ENCODE measurements at places on chromosomes 7 and 10.
A peak's percentile ranks its signal among the peaks of the same experiment; 100 is the strongest.

- DNase-seq = no peak
Observed at GRCh38 chr10:106395041-106395749, 769.3 kb downstream of the SORCS1 start.

GRCh38 chr7:31687024-31687748 lies at the start of gene PPP1R17:
Gene PPP1R17 (plus strand): TSS chr7:31687215. CDS start chr7:31692442, 5,227 bp downstream.
- peak; percentile 60 for DNase-seq

GRCh38 chr10:76302961-76303630 lies 871.7 kb downstream of the LRMDA start:
- peak; percentile 30 for DNase-seq

DNA sequence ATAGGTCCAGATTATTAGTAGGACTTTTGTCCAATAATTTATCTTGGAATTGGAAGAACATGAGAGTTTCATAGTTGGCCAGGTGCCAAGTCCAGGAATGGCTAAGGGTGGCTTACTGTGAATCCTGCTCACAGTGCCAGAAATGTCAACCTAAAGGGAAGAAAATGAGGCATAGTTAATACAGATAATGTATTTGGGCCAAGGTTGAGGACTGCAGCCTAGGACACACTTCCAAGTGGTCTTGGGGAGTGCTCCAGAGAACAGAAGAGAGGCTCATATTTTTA lies 78.2 kb downstream of the MAPK8 start:
- DNase-seq = no peak

DNA sequence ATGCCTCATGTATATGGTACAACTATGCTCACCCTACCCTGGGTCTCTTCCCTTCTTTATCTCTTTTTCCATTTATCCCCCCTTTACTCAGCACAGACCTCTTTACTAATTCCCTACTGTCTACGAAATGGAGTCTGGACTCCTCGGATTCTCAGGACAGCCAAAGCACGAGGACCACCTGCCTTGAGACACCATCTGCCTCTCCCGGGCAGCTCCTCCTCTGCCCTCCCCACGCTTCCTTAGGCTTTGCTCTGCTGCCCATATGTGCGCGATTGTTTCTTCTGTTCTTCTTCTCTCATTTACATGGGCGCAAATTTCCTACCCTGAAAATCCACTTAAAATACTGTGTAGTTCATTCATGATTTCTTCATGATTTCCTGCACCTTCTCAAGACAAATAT lies 62.7 kb upstream of the STK17A start:
- no peak for DNase-seq

DNA sequence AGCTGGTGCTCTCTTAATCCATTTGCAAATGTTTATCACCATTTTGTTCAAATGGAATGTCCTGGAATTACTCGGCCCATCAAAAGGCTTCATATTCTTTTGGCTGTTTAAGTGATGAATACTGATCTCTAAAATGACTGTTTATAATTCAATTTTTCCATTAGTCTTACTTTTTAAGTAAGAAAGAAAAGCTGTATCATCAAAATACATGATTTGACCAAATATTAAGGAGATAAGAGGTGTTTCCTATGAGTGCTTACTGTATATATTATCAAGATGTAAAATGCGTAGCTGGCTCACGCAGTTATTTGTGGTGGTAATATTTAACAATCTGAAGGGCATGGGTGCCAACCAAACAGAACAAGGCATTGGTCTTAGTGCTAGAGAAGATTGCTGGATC lies 51.2 kb downstream of the OTUD1 start:
- no peak for DNase-seq

GRCh38 chr7:52498366-52498765 lies 537.1 kb upstream of the POM121L12 start:
- DNase-seq = no peak

DNA sequence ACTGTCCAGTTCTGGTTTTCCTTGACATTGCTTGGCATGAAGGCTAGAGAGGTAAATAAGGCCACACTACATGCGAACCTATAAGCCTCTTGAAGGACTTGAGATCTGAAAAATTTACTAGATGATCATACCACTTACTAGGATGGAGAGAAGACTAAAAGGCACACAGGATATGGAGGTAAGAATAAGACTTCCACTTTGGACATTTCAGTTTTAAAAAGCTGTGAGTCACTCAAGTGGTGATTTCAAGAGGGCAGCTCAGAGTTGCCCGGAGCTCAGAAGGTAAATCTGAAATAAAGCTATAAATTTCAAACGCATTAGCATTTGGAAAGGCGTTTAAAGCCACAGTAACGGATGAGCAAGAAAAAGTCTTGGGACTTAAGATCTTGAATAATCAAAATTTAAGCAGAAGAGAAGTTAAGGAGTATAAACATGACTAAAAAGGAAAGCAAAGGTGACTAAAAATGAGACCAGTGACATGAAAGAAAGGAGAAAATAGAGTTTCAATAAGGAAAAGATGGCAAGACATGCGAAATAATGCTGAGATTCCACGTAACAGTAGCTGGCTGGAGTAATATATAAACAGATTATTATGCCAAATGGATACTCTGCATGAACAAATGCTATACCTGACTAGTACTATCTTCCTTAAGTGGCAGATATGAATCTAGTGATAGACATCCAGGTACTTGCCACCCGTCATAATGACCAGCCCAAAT lies 68.3 kb downstream of the SNX13 start:
- no peak for DNase-seq

- no peak for DNase-seq
Observed at GRCh38 chr10:100184426-100184825, 1.4 kb downstream of the ERLIN1 start.

DNA sequence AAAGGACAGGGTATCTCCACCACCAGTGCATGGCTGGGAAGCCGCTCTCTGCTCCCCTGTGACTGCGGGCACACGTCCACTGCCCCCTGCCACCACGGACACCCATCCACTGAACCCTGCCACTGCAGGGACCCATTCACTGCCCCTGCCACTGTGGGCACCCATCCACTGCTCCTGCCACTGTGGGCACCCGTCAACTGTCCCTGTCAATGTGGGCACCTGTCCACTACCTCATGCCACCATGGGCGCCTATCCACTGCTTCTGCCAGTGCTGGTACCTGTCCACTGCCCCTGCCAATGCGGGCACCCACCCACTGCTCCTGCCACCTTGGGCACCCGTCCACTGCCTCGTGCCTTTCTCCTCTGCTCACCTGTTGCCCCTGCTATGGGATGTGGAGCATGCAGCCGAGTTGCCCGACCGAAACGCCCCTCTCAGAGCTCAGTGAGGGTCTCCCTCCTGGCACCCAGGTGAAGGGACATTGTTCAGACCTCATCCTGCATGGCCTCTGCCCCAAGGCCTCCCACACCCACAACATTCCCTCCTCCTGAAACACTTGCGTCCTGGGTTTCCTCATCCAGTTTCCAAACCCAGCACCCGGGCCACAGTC lies 207.4 kb downstream of the ADARB2 start:
- no peak for DNase-seq

GRCh38 chr7:105644937-105645336 lies 63.6 kb upstream of the EFCAB10 start:
- DNase-seq = no peak

GRCh38 chr7:73703757-73704639 lies 15.5 kb downstream of the STX1A start:
- peak; percentile 70 for DNase-seq

- DNase-seq = no peak
Observed at GRCh38 chr7:26388256-26388655, 96.6 kb downstream of the SNX10 start.

DNA sequence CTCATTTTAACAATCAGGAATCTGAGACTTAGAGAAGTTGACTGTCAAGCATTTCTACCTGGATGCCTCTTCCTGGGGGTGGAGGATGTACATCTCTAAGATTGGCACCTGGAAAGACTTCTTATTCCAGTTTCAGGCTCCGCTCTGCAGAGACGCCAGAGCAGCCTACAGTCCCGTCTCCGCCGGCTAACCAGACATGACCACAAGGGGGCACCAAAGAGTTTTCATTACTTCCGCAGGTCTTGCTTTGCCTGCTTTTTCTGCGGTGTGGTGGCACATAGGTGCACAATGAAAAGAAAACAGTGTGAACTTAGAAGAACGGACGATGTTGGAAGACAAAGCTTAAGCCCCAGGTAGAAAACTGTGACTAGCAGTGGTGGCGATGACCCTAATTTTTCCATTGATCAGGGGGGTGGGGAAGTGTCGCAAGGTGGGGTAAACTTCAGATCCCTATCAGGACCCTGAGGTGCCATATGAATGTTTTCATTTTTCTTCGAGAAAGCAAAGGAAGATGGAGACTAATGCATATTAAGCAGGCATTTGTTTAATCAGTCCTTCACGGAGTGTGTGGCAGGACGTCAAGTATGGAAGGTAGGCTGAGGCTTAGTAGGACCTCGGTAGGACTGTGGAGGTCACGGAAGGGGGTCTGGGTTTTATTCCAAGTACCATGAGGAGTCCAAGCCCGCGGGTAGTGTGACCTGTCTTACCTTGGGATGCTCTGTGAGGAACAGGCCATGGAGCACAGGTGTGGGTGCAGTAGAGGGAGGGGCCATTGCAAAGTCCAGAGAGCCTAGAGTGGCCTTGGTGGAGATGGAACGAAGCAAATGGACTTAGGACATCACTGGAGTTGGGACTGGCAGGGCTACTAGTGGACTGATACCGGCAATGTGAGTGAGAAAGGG lies 60.1 kb upstream of the SORCS3 start:
- DNase-seq = peak; percentile 64

DNA sequence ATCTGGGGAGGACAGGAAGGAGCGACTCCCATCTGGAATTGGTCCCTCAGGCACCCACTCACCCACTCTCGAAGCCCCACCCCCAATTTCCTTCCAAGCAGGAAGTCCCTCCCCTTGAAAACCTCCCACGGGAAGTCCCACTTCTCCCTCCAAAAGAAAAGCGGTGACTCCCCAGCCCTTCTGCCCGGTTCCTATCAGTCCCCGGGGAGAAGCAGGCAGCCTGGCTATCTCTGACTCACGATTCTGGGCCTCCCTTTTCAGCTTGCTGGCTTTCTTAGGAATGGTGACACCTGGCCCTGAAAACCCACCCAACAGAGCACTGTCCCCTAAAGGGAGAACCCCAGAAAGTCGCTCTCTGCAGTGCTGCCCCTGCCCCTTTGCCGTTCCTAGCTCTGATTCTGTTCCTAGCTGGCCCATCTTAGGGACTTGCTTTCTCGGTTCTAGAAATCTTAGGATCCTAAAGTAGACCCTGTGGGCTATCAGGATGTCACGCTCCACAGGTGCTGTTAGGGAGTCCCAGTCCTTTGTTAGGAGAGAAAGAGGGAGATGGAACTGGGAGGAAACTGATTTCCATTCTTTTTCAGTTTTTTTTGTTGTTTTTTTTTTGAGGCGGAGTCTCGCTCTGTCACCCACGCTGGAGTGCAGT lies 6.0 kb downstream of the TSC22D4 start:
- peak; percentile 45 for DNase-seq

DNA sequence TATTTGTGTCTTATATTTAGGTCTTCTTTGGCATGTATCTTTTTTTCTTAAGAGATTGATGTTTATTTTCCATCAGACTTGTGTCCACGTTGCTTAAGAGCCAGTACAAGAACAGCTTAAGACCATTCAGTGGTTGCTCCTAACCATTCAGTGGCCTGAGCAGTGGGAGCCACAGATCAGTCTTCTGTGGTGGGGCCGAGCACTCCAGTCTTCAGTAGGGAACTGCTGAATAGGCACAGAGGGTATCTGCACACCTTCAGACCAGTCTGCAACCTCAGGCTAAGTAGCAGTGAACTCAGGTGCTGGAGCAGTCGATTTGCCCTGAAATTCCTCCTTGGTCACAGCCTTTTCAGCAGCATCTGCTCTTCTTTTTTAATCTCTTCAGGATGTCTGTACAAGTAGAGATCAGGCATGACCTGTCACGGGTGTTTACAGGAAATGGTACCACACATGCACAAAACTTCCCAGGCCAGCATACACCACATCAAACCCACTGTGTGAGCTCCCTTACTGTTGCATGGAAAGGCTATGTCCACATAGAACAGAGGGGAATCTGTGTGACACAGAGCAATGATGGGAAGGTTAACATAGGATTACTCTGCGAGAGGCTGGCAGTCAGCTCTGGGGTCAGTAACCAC lies 51.5 kb downstream of the FAM107B start:
- DNase-seq = no peak

DNA sequence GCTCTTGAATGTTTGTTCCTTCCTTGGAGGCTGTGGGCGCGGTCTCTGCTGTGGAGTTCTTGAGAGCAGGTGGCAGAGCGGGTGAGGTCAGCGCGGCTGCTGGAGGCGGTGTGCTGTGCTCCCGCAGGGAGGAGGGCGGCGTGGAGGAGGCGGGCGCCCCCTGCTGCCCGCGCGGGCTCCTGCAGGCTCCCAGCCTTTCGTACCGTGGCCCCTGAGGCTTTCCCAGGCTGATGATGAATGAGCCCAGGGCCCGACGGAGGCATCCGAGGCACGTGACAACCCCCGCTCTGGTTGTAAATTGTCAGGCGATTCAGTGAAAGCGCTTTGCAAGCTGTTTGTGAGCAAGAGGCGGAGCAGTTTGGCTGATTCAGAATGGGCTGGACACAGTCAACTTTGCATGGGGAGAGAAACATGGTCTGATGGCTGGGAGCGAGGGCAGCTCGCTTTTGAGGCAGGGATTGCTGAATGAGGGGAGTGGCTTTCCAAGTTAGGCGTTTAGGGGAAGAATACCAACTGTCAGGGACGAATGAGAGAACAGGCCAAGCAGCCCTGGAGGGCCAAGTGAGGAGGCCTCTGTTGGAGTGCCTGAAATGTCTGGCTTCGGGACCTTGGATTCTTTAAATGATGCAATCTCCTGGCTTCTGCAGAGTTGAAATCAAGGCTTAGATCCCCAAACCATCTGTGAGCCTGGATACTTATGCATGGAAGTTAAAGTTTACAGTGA lies 46.6 kb downstream of the CDHR3 start:
- peak; percentile 87 for DNase-seq

DNA sequence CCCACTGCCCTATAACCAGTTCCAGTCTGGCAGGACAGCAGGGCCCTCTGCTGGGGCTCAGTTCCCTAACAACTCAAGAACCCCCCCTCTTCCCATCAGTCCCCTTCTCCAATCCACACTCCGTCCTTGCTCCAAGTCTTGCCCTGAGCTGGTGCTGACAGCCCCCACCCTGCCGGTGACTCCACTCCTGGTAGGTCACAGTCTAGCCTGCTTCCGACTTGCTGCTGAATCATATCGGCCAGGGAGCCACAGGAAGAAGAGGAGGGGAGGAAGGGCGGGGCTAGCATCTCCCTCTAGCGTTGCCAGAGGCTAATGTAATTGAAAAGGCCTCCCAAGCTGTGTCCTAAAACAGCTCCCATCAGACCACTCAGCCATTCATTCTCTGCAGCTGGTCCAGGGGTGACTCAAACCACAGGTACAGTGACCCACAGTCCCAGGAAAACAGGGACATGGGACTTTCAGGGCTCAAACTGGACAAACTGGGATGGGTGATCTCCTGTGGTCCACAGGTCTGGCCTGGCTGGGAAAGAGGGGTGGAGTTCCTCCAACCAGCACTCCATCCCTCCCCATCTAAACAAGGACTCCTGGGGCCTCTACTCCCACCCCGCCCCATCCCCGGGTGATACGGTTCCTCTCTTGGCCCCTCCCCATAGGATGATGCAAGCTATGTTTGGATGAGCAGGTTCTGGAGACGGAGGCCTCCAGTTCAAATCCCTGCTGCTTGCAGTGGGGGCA lies 158.8 kb downstream of the SH3PXD2A start:
- peak; percentile 67 for DNase-seq

GRCh38 chr7:44897309-44897708 lies 12.0 kb upstream of the PURB start:
- no peak for DNase-seq

- peak; percentile 77 for DNase-seq
Observed at GRCh38 chr10:3173171-3173878, 743 bp upstream of the PITRM1 start.
